ENCODE measurements at places on chromosomes 12 and 14.

DNA sequence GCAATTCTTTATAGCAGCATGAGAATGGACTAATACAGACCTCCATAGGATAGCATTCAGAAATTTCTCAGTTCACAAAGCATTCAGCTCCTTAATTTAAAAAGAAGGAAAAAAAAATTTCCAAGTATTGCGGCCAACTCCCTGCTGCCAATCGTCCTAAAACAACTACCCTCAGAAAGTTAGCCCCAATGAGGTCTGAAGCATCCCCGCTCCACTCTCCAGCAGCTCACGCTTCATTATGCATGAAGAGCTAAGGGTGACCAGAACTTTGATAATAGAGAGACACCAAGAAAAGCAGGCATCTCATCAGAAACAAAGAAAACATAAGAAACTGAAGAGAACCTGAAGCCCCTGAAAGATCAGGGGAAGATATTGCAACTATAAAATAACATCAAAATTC lies 172.8 kb upstream of the NUDT4 start:
- no peak for DNase-seq

DNA sequence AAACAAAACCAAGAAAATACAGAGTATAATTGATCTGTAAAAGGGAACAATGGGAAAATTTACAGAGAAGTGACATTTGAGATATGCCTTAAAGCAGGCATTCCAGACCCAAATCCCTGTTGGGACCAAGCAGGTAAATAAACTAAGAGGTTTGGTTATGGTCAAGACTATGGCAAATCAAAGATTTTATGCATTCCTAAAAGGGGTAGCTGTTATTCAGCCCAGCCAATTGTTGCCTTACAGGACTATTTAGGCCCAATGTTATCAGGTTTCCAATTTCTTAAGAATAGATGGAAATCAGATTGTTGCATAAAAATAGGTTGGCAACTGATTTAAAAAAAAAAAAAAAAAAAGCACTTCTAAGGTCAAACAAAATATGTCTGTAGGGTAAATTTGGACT lies 5.3 kb downstream of the DNAI7 start:
- no peak for DNase-seq

DNA sequence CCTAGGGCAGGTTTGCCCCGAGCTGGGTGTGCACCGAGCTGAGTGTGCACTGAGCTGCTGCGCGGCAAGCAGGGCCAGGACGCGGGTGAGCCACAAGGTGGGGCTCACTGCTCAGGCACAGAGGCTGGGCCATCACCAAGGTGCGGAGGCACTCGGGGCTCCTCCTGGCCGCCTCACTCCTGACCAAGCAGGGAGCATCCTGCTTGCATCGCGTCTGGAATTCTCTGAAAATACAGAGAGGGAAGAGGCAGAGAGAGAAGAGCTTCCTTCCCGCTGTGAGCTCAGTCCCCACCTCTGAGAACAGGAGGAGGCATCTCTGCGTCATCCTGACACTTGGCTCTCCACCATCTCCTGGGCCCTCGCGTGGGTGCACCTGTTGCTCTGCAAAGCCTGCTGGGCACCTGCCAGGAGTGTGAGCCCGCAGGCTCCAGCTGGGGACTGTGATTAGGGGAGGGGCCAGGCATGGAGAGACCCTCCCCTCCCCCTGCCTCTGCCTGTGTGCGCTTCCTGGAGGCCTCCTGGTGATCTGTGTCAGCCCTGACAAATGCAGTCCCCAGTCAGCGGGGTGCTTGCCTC lies 116.3 kb downstream of the GLT1D1 start:
- DNase-seq = no peak

DNA sequence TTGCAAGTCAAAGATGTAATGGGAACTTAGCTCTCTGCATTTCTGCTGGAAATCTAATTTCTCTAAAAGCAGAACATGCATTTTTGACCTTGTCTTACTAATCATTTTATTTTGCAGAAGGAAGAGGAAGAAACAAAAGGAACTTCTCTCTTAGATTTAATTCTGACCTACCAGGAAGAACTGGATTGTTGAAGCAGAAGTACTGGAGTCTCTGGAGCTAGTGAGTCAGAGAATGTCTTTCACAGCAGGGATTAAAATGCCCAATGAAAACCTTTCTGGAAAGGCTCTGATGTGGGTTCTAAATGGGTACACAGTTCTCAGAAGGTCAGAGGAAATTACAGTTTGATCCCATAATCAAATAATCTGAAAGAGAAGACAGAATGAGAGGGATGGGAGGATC lies 70.8 kb upstream of the GNG2 start:
- no peak for DNase-seq

- no peak for DNase-seq
Observed at GRCh38 chr14:92144708-92145107, 22.9 kb downstream of the CPSF2 start.

- no peak for DNase-seq
Observed at GRCh38 chr14:101969481-101969880, 5.1 kb downstream of the DYNC1H1 start.

GRCh38 chr12:11765817-11766794 lies 116.6 kb downstream of the ETV6 start:
- DNase-seq = no peak

DNA sequence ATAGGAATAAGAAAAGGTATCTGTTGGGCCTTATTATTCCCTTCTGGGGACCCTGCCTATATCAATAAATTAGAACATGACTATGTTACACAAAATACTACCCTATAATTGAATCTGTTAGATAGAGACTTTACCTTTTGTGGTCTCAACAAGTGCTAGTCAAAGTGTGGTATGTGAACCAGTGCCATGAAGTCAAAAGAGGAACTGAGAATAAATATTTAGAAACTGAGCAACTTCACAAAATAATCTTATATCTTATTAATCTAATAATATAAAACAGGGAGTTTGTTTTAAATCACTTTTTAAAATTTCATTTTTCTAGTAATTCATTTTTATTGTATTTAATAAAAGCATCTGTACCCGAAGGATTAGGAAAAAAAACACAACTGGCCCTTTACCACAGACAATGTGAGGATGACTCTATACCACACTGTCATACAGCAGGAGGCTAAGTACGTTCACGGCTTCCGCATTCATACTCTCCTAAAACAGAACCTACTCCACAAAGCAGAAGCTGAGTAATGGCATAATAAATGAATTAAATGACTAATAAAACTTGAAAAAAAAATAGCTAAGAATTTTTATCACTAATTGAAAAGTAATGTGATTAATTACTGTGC lies 42.1 kb downstream of the SEC23A start:
- DNase-seq = no peak

GRCh38 chr14:105498430-105499255 lies 7.6 kb downstream of the TEDC1 start:
- DNase-seq = no peak

- DNase-seq = no peak
Observed at GRCh38 chr12:52729147-52729546, 25.8 kb upstream of the KRT77 start.

DNA sequence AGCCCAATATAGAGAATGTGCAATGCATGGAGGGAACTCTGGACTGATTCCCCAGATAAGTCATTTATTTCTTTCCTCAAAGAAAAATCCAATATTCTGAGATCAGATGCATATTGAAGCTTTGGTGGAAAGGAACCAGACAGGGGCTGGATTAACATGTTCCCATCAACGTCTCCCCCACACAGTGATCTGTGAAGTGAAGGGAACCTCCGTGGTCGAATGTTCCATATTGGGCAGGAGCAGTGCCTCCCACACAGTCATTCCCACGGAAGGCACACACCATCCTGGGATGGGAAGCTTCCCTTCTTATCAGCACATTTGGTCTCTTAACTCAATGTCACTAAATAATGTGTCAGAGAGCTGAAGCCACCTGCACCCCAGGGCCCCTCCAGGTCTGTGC lies 247.1 kb downstream of the BCL11B start:
- no peak for DNase-seq

- no peak for DNase-seq
Observed at GRCh38 chr12:20028033-20028432, 340.3 kb upstream of the PDE3A start.

- DNase-seq = no peak
Observed at GRCh38 chr14:99244941-99245563, 26.9 kb downstream of the BCL11B start.

DNA sequence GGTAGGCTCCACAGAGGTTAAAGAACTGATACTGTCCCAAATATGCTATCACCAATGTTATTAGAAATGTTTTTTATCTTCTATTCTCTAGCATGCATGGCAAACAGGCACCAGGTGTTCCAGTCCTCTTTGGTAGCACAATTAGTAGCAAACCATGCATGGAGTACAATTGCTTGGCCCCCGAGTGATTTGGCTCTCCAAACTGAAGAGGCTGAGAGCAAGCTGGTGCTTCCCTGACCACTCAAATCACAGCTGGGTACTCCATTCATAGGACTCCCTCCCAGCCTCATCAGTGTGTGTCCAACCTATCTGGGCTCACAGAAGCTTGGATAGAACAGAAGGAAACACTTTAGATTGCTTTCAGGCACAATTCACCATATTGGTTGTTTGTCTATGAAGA lies 93.4 kb downstream of the DIO2 start:
- DNase-seq = no peak

DNA sequence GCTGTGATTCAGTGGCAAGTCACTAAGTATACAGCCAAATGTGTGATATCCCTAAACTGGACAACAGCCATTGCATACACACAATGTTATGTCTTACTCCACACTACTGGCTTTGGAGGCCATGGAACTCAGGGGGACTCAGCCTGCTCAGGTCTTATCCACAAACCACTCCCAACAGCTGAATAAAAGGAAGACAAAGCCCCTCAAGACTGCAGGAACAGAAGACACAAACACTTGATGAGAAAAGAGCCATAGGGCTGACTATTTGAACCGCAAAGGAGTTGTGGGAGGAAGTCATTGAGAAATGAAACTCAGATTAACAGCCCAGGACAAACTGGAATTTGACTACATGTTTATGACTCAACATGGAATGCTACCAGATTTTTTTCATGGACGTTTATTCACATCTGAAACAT lies 40.9 kb downstream of the PTGER2 start:
- no peak for DNase-seq

DNA sequence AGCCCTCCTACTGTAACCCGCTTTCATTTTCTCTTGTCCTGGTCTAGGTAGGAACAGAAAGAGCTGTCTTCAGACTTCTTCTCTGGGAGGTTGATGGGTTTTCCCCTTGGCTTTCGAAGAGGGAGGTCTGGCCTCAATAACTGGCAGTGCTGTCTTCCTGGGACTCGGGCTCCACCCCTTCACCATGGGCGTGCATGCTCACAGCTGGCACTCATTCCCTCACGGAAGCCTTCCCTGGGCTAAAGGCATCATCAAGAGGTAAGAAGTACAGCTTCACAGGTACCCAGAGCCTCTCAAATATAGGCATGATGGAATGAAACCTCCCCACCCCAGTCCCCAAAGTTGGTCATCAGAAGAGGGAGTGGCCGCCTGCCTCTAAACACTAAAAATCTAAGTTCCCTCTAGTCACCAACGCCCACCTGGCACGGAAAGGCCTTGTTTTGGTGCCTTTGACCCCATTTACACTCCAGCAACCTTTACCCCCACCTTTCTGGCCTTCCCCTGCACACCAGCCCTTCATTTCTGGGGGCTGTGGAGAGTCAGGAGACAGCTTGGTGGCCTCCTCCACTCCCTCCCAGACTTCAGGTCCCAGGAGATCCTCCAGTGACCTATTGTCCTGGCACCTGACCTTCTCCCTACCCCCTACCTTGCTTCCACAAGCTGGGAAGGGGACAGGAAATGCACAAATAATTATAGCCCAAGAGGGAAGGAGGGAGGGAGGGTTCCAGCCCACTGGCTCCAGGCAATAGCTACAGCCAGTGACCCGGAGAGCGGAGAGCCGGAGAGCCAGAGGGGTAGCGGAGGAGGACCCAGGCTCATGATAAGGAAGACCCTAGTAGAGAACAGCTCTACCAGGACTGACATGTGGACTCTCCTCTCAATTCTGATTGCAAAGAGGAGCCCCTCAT lies 2.8 kb downstream of the RAPGEF3 start:
- DNase-seq = no peak

- no peak for DNase-seq
Observed at GRCh38 chr12:78034025-78034424, 203.3 kb downstream of the NAV3 start.

GRCh38 chr12:42492267-42492666 lies 97.3 kb downstream of the PRICKLE1 start:
- DNase-seq = no peak
